ENCODE measurements at places on chromosomes 4 and X.

DNA sequence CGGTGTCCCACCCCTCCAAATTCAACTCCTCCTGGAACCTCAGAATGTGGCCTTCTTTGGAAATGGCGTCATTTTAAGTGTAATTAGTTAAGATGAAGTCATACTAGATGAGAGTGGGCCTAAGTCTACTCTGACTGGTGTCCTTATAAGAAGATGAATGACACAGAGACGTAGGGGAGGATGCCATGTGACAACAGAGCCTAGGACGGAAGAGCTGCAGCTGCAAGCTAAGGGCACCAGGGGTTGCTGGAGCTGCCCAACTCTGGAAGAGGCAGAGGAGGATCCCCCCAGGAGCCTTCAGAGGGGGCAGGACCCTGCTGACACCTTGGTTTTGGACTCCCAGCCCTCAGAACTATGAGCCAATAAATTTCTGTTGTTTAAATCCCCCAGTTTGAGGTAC lies 115.1 kb downstream of the STK32B start:
- DNase-seq = no peak

DNA sequence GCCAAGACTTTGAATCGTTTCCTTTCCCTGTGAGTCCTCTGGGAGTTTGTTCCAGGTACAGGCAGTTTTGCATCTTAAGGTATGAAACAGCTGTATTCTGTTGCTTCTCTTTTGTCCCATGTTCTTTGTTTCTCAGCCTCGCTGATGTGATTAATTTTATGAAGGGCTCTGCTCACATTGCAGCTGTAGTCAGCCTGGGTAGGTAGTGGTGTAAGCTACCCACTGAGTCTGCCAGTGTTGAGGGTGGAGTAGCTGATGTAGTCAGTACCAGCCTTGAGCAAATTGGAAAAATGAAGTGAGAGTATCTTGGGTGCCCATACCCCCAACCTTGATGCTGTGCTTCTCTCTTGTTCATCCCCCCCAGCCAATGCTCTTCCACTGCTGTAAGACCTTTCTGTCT lies 139.6 kb upstream of the SMIM31 start:
- no peak for DNase-seq

GRCh38 chr4:2397596-2398379 lies 20.7 kb downstream of the ZFYVE28 start:
- no peak for DNase-seq

DNA sequence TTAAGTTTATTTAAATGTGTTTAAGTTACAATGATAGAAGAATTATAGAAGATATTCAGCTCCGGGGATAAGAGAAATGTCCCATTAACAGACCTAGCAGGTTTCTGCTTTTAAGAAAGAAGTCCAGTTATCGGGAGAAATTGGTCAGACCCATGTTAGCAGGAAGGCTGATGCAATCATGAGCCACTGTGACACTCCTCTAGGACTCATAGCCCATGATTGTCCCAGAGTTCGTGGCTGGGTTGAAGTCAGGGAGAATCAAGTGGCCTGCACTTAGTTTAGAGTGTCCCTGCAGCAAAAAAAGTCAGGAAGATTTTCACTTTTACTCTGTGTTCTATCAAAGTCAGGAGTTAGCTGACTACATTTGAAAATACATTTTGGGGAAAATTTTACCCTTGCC lies 72.0 kb downstream of the TMEM144 start:
- DNase-seq = no peak

DNA sequence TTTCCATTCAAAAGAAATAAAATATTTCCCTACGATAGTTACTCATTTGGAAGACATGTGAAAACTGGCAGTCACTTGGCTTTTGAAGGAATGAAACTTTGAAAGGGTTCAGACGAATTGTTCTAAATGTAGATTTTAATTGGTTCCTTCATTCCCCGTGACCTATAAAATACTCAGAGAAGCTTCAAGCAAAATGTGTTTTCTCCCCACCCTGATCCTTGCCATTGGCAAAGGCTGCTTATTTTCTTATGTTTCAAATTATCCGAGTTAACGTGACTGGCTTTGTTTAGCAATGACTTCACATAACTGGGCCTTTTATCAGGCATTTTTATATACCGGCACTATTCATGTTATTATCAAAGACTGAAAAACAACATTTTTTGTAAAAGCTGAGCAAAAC lies 204.1 kb upstream of the NEIL3 start:
- no peak for DNase-seq

GRCh38 chrX:107857837-107858236 lies 32.2 kb downstream of the MID2 start:
- no peak for DNase-seq

DNA sequence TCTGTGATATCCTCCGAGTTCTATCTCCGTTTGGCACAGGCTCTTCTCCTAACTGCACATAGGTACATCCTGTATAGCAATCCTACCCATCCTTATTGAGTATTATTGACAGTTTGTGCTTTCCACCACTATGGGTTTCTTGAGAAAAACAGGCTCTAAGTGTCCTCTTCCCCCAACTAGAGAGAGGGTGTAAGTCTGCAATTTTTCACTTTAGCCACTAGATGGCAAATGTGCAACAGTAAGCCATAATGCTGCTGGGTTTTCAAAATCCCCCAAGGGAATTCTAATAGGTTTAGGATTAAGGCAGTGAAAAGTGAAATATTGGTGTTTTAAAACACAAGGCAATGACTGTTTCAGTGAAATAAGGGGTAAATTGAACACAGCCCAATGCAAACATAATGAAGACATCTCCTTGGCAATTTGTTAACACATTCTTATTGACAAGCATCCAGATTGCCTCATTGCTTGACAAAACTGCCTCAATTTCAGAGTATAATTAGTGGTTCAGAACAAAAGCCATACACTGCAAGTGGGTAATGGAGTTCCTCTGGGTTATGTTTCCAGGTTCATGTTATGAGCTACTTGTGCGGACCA lies 239.0 kb upstream of the HTR2C start:
- DNase-seq = peak; percentile 1

Data from A172 (cell line).